ENCODE measurements at places on chromosomes 5 and 9.

GRCh38 chr5:159765135-159765433 is 151.2 kb upstream of the ADRA1B start:
- no peak for DNase-seq

GRCh38 chr9:136678624-136679023 is 8.6 kb downstream of the AGPAT2 start:
- DNase-seq, result no peak

- DNase-seq, result no peak
These were observed 53.9 kb downstream of the IRX2 start for GRCh38 chr5:2697446-2698200.

DNA sequence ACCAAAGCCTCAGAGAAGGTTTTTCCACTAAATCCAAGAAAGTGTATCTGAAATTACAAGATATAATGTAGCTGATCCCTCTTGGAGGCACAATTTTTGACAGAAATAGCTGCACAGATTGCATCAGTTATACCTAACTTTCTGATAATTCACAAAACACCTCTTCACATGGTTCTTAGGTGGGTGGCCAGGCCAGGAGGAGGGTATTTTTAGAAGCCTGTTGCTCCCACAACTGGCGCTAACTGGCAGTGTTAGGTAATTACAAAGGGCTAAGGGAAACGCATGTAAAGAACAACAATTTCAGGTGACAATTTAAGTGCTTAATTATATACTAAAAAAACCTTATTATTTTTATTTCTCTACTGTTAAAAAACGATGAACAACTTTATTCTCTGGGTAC is 247.9 kb downstream of the BNC2 start:
- no peak for DNase-seq

DNA sequence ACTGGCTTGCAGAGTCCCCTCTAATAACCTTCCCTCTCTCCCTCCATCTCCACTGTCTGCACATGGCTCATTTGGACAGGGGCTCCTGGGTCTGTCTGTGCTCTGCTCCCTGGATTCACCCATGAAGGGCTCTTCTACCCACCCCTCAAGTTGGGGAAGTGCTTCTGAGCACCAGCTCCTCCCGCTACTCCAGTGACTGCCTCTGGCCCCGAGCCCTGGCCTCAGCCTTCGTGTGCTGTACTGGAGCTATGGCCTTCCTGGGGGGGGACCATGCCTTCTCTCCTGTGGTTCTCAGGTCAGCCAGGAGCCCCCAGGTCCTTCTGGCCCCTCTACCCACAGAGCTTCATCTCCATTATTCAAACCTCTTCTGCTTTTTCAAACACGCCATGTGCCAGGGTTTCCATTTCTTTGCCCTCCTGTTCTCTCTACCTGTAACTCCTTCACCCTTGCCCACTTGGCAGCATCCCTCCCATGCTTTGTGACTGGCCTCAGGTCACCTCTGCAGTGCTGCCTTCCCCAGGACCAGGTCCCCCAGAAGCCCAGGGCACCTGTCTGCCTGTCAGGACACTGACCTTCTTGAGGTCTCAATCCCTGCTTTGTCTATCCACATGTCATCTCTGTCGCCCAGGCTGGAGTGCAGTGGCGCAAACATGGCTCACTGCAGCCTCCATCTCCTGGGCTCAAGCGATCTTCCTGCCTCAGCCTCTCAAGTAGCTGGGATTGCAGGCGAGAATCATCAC is 9.5 kb downstream of the SH3PXD2B start:
- no peak for DNase-seq

GRCh38 chr5:179139111-179139935 is 79.2 kb downstream of the ZNF354C start:
- DNase-seq, result no peak

DNA sequence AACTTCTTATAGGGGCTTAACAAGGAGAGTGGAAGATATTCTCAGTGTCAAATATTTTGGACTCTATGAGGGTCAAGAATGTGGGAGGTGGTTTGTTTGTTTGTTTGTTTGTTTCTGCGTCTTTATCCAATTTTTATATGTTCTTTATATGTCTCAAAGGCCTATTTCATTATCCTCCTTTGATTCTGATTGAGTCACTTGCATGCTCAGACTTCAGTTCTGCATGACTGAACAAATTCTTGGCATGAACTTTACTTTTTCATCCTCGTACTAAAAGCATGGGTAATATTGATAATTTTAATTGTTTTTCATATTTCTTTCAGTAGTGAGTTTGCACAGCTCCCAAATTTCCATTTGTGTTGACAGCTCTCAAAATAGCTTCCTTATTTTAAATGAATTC is 19.2 kb upstream of the ERBIN start:
- no peak for DNase-seq

DNA sequence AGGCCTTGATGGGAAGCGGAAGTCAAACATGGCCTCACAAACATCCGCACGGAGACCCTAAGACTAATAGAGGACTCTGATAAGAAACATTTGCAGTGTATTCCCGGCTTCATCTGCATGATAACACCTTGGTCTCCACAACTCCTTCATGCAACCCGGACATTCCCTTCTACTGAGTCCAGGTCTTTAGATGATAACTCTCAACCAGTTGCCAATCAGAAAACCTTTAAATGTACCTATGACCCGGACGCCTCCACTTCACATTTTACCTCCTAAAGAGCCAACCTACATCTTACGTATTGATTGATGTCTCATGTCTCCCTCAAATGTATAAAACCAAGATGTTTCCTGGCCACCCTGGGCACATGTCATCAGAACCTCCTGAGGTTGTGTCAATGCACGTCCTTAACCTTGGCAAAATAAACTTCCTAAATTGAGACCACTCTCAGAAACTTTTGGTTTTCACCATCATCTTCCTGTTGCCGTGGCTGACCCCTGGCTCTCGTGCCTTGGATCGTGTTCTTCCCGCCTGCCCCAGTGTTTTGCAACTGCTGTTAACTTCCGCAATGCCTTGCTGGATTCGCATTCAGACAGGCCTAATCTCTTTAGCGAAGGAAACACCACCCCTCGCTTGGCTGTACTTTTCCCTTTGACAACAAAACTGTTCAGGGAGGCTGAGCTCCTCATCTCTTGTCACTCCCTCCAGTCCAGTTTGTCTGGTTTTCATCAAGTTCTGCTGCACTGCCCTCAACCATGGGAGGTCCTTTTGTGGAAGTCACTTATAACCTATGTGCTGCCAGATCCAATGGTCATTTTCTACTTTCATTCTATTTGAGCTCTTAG is 1.1 kb upstream of the DAP start:
- DNase-seq, result no peak

DNA sequence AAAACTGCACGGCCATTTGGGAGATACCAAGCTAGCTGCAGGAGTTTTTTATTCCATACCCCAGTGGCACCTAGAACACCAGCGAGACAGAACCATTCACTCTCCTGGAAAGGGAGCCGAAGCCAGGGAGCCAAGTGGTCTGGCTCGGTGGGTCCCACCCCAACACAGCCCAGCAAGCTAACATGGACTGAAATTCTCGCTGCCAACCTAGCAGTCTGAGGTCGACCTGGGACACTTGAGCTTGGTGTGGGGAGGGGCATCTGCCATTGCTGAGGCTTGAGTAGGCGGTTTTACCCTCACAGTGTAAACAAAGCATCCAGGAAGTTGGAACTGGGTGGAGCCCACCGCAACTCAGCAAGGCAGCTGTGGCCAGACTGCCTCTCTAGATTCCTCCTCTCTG is 108.9 kb upstream of the CHD1 start:
- peak; percentile 13 for DNase-seq

- DNase-seq, result no peak
These were observed 102.7 kb downstream of the GOLPH3 start for GRCh38 chr5:32071351-32071944.

DNA sequence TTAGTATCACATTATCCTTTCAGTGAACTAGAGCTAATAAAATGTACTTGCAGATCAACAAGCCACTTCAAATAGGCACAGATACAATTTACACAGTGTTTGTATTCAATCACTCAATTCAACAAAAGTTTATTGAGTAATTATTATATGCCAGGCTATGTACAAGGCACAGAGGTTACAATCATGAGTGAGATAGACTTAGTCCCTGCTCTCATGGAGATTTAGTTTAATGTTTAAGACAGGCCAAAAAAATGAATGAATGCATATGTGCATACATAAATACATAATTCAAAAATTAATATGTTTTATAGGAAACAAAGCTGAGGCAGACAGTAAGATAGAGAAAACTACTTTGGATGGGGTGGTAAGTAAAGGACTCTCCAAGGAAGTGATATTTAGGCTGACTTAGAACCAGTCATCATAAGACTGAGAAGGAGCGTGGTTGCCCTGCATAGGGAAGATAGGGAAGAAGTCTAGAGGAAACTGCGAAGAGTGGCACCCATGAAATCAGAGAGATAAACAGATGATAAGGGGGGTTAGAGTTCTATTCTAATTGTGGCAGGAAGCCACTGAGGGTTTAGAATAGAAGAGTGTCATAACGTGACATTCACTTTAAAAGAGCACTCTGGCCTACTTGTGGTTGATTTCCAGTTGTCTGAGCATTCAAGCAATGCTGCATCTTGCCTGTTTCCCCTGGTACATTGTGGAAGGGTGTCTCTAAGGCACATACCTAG is 49.7 kb upstream of the GRAMD2B start:
- no peak for DNase-seq

GRCh38 chr5:116733991-116734975 is 159.7 kb upstream of the SEMA6A start:
- DNase-seq, result no peak

- no peak for DNase-seq
These were observed 87.5 kb upstream of the SSBP2 start for GRCh38 chr5:81838307-81838906.

- no peak for DNase-seq
These were observed 2.1 kb downstream of the ECSCR start for GRCh38 chr5:139460455-139460854.

DNA sequence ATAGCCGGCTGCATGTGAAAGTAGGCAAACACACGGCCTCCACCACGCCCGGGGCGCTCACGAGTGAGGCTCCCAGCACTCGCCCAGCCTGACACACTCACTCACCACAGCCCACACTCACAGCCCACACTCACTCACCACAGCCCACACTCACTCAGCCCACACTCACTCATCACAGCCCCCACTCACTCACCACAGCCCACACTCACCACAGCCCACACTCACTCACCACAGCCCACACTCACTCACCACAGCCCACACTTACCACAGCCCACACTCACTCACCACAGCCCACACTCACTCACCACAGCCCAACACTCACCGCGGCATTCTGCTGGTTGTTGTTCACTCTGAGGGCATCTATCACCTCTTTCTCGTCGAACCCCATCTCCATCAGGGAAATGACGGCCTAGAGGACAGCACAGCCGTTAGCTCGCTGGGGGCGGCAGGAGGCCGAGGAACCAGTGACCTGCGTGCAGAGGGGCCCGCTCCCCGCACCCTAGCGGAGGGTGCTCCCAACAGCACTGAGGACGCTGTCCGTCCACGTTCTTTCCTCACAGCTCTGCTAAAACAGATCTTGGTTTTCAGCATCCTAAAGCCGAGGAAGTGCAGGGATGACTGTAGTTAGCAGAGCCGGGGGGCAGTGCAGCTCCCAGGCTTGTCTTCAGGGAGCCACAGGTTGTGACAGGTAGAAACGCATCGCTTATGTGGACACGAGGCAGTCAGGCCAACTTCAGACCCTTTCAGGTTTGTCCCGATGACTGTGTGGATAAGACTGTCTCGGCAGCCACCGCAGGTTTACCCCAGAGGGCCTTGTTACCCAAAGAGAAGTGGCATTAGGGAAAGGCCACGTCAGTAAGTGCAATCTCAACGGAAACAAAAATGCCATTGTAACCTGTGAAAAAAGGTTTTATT is 21.6 kb downstream of the UBAC1 start:
- peak; percentile 23 for DNase-seq

DNA sequence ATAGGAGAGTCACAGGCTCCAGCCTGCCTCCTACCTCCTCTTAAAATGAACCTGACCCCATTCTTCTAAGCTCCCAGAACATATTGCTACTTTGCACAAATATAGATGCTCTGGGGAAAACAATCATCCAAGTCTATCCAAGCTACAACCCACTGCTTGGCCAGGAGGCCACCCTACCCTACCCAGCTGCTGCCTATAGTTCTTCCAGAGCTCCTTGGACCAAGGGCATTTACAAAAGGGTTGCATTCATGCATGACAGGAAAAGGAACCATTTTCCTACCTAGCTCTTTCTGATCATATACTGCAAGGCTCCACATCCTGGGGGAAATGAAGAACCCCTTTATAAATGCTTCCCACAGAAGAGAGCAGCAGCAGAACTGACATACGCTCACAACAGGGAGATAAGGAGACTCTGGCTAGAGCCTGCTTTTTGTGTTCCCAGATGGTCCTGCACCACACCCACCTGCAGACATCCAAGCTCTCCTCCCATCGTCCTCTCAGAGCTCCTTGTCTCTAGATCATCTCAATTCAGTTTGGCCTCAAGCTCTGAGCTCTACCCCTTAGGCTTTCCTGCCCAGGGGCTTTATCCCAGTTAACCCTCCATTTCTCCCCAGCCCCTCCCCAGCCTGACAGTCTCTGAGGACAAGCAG is 185.5 kb downstream of the SPOCK1 start:
- DNase-seq, result no peak

DNA sequence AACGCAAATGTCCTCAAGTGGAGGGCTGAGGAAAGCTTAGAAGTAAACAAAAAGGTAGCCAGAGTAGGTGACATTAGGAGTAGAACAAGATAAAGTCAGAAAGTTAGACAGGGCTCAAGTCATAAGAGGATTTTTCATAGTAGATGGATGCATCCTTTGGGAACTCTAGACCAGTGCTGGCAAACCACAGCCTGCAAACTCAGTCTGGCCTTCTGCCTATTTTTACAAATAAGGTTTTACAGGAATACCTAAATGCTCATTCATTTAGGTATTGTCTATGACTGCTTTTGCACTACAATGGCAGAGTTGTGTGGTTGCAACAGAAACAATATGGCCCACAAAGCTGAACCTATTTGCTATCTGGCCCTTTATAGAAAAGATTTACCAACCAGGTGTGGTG is 116.0 kb upstream of the HMHB1 start:
- no peak for DNase-seq

DNA sequence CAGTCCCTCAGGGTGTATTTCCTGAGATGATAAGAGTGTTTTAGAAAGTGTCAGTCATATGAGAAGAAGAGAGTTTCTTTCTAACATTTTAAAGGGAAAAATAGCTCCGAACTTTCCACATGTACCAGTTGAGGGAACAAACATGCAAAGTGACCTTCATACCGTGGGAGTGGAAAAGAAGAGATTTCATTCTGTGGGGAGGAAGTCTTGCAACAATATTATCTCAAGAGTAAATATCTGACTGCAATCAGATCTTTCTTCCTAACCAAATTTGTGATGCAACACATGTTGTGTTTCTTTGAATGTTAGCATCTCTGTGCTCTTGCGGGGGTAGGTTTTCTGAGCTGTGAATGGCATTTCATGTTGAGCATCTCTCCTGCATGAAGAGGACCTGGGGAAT is 30.6 kb downstream of the ANKRD55 start:
- DNase-seq, result no peak

Measured in stimulated activated CD8-positive, alpha-beta memory T cell treated with anti-CD3 and anti-CD28 coated beads, Interleukin-7, amount 100 ng/mL, for 24 hours (primary cell).